Iris pigment epithelial cell (primary cell): ENCODE measurements at places on chromosomes 6 and 20.

DNA sequence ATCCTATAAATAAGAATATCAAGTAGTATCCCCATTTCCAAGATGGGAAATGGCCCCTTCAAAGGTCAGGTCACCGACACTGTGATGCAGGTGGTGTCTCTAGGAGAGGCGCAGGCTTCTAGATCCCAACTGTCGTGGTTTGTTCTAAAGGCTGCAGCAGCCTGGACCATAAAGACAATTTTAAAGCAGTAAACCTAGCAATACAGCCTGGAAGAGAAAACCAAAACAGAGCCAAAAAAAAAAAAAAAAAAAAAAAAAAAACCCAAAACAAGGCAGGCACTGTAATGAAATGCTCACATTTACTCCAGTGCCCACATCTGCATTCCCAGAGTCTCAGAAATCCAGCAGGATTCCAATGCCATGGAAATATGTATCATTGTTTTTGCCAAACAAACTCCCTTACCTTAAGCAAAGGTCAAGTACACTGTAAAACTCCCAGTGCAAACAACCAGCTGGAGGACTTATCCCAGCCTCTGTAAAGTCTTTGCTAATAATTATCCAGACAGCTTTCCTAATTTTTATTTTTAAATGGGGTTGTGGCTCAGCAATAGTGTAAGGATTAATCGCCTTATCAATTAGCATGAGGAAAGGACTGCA is 98.2 kb downstream of the PSMG4 start:
- DNase-seq, result no peak

- no peak for DNase-seq
These were observed 7.7 kb downstream of the DDR1 start for GRCh38 chr6:30891816-30892538.

DNA sequence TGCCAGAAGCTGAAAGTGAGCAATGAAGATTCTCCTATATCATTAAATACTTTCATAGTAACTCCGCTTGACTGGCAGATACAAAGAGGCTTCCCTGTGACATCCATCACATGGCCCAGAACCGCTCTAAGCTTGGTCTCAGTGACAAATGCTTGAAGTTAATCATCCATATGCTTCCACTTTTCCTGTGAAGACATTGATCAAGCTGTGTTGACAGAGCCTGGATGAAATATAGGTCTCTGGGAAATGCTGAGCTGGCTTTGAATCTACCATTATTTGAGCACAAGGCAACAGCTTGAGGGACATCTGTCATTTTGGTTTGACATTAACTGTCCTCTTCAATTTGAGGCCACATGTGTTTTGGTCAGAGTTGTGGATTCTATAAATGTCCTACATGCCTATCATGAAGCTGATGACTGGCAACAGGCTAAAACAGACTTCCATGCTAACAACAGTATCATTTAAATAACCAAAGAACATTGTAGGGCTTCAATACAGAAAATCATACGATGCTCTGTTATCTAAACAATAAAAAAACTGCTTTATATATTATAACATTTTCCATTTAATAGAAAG is 402.2 kb upstream of the IRAK1BP1 start:
- DNase-seq, result no peak

GRCh38 chr6:71220466-71220865 is 68.1 kb upstream of the OGFRL1 start:
- DNase-seq, result no peak
